ENCODE measurements at places on chromosomes 5 and 9.

DNA sequence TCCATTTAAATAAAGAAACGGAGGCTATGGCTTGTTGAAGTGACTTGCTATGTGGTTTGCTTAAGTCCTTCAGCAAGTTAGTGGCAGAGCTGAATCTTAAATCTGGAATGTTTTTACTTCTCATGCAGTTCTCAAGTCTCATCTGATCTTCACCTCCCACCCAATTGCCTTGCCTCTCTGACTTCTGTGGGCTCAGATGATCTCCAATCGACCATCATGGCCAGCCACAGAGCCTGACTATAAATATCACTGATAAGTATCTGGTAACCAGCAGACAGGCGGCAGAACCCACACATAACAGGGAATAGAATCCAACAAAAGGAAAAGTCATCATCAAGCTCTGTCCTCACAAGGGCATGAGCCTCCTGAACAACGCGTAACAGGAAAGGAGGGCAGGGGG lies 149.9 kb downstream of the FAM114A2 start:
- DNase-seq, result no peak

DNA sequence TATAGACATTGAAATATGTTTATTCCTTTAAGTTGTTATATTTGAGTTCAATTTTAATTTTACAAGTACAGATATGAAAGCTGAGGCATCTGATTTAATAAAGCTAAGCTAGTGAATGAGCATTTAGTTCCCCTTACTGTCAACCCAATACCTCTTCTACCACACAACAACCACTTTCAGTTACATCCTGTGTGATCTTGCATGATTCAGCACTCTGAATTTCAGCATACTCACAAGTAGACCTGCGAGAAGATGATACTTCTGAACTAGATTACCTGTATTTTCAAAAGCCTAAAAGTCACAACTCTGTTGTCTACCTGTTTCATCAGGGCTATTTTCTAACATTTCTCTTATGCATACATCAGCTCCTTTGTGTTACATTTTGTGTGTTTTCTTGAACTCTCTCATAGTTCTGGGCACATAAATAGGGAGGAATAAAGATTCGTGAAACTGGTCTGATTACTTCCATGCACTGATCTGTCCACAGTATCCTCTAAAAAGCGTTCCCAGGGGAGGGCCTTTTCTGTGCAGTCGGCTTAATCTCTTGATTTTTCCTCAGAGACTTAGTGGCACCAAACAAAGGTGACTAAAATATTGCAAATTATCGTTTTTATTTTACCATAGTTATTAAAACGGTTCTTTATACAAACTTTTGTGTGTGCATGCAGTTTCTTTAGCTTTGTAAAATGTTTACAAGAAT lies 2025.5 kb upstream of the NUDT12 start:
- no peak for DNase-seq

GRCh38 chr5:90476391-90476790 lies 1.7 kb downstream of the POLR3G start:
- no peak for DNase-seq

DNA sequence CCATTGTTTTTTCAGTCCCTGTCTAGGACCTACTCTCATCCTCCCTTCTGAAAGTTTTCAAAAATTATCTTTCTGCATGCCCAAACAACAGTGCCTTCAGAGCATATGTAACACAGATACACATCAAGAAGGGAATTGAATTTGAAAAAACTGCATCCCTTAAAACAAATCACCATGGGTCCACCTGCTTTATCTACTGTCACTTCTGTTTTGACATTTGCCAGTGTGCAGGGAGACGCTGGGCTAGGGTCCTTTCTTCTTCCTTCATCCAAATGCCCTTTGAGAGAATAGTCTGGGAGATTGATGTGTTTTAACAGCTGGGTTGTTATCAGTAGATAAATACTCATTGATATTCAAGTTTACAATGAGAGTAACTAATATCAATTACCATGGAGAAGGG lies 1630.1 kb downstream of the MAT2B start:
- DNase-seq, result no peak

GRCh38 chr9:130276121-130276520 lies 10.6 kb downstream of the HMCN2 start:
- DNase-seq, result no peak

GRCh38 chr5:156800929-156801328 lies 49.2 kb upstream of the PPP1R2B start:
- DNase-seq, result no peak

- DNase-seq, result no peak
Measured at GRCh38 chr9:23934291-23934906, 108.4 kb upstream of the ELAVL2 start.

- DNase-seq, result no peak
Measured at GRCh38 chr9:97808972-97809371, 44.1 kb upstream of the FOXE1 start.

GRCh38 chr9:123712399-123712798 lies 217.5 kb downstream of the DENND1A start:
- no peak for DNase-seq

DNA sequence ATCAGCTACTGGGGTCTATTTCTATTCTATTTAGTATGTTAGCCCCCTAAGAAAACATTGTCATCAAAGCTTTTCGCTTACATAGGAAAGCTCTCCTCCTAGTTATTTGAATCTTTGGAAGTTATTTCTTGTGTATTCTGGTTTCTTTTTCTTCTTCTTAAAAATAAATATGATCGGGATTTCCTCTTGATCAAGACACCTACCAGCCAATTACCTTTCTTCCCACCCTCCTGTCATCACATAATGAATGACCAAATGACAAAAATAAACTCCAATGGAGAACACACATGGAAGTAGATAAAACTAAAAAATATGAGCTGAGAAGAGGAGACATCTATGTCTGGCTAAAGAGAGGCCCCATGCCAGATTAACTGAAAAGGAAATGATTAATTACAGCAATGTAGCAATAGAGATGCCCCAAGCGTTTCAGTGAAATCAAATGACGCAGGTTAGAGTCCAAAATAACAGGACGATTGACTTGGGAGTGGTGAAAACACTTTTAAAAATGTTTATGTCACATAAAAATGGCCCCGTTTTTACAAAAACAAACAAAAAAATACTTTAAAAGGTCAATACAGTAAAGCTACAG lies 59.5 kb upstream of the PCSK1 start:
- DNase-seq, result no peak

GRCh38 chr9:88531920-88532698 lies 2.9 kb upstream of the NXNL2 start:
- peak; percentile 18 for DNase-seq

DNA sequence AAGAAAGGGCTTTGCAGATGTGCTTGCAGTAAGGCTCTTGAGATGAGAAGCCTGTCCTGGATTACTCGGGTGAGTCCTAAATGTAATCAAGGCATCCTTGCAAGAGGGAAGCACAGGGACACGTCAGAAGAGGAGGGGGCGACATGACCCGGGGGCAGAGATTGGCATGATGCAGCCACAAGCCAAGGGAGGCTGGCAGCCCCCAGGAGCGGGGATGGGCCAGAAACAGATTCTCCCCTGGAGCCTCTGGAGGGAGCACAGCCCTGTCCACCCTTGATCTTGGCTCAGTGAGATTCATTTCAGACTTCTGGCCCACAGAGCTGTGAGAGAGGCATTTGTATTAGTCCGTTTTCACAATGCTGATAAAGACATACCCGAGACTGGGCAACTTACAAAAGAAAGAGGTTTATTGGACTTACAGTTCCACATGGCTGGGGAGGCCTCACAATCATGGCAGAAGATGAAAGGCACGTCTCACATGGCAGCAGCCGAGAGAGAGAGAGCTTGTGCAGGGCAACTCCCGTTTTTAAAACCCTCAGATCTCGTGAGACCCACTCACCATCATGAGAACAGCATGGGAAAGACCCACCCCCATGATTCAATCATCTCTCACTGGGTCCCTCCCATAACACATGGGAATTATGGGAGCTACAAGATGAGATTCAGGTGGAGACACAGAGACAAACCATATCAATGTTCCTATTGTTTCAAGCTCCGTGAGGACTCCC lies 76.1 kb downstream of the ADAMTS2 start:
- no peak for DNase-seq

- DNase-seq, result no peak
Measured at GRCh38 chr9:125446561-125447094, 185.0 kb downstream of the GAPVD1 start.

DNA sequence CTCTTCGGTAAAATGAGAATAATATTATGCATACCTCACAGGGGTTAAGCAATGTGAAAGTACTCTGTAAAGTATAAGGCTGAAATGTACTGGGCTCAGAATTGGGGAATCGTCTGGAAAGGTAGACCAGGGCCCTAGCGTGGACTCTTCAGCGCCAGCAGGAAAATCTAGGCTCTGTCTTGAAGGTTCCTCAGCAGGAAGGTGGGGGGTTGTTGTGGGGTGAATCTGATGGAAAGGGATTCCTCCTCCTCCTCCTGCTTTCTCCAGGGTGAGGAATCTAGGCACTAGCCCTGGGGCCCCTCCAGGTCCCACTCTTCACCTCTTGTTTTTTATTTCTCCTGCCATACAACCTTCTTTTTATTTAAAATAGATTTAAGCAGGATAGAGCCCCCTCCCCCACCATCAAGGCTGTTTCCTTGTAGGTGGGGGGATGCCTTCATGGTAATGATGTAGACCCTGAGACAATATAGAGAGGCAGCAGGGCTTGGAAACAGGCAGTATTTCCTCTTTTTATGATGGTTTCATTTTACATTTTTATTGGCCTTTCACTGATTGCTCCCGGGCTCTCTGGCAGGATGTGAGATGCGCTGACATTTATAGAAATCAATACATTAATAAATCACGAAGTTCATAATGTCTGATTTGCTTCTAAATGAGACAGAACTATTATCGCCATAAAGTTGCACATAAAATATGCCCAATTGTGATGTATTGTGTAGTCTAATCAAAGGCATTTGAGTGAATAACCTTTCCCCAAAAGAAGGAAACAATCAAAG lies 78.9 kb upstream of the GABRP start:
- no peak for DNase-seq

GRCh38 chr9:114184071-114184470 lies 28.7 kb downstream of the COL27A1 start:
- no peak for DNase-seq

GRCh38 chr5:36244076-36244475 lies 2.4 kb upstream of the NADK2 start:
- DNase-seq, result no peak

- no peak for DNase-seq
Measured at GRCh38 chr5:151264113-151264512, 11.1 kb downstream of the GM2A start.

GRCh38 chr5:52603778-52604554 lies 183.8 kb upstream of the ITGA1 start:
- no peak for DNase-seq

DNA sequence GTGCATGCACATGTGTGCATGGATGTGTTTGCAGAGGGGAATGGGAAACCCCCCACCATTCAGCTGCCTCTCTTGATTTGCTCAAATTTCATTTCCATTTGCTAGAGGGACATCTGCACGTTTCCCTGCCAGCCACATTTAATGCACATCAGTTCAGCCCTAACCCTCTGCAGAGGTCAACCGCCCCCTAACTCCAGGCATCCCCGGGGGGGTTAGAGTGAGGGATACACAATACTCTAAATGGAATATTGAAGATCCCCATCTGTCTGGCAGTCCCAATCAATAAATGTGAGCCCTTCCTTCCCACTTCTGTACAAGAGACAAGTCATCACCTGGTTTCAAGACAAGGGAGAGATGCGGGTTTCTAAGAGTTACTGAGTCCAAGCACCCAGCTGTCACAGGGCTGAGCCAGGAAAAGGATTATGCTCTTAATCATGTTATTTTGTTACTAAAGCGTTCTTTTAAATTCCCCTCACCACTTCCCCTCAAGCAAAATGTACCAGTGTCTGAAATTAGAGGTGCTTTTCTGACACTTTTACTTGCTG lies 134.1 kb downstream of the SEMA6A start:
- no peak for DNase-seq

DNA sequence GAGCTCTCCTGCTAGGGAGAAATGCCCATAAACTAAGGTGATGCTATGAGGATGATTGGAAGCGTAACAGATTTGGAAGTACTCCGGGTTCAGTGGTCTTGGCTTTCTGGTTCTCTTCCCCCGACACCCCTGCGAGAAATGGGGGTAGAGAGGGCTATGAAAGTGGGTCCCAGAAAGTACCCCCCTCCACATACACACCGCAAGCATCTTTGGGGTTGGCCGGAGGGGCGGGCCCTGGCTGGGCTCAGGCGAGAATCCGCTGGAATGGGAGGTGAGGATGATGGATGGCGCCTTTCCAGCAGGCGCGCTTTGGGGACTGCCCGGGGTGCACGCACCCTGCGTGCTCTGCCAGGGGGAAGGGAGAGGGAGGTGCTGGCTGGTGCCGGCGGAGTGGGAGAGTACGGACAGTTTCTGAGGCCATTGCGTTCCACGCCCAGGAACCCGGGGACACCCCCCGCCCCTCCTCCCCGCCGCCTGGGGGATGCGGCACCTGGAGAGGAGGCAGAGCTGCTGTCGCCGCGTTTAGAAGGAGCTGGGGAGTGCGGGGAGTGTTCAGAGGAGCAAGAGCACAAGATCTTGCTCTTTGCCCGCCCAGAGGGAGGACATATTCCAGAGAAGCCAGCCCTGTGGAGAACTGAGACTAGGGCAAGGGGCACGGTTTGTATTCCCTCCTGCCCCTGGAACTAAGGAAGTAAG lies 1.9 kb downstream of the PCSK5 start:
- DNase-seq, result peak; percentile 60

GRCh38 chr5:171632616-171633015 lies 153.0 kb upstream of the SMIM23 start:
- no peak for DNase-seq

- no peak for DNase-seq
Measured at GRCh38 chr5:40572937-40573336, 106.8 kb upstream of the PTGER4 start.

GRCh38 chr5:36238502-36239295 lies 3.0 kb downstream of the NADK2 start:
- no peak for DNase-seq

DNA sequence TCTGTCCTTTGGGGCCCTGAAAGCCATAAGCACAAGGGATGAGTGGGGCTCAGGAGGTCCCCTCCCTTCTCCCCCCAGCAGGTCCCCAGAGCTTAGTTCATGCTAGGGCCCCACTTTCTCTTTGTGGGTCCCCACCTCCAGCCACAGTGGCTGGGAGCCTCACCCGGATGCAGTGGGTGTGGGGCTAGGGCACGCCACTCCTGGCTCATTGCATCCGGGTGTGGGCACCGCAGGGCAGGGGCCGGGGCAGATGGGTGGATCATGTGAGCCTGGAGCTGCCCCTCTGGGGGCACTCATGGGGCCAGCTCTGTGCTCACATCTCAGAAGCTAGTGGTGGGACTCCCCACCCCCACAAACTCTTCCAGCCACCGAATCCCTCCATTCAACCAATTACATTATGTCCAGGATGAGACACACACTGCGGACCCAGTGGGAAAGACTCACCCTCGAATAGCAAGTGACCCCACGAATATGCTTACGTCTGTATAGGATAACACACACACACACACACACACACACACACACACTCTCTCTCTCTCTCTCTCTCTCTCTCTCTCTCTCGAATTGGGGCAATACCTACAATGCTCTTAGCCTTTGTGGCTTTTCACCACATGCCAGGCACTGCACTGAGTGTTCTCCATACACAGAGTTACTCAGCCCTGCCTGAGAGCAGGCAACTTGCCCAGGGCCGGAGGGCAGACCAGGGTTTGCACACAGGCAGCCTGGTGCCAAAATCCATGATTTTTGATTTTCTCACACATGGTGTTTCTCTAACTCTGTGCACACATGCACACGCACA lies 16.8 kb upstream of the PHYKPL start:
- DNase-seq, result no peak

All from psoas muscle (tissue), 8 donors.